ENCODE measurements at places on chromosomes 3 and 15.

DNA sequence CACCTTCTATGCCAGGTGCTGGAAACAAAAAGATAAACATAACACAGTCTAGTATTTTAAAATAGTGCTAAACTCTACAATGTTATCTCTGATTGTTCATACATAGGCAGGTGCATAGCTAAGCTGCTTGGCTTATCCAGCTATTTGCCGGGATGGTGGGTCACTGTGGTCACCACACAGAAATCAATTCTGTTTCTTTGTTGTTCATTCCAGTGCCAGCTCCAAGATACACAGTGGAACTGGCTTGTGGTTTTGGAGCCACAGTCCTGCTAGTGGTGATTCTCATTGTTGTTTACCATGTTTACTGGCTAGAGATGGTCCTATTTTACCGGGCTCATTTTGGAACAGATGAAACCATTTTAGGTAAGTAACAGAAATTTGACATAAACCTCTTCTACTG lies 130.2 kb downstream of the IL1RAP start:
- DNase-seq, result no peak

DNA sequence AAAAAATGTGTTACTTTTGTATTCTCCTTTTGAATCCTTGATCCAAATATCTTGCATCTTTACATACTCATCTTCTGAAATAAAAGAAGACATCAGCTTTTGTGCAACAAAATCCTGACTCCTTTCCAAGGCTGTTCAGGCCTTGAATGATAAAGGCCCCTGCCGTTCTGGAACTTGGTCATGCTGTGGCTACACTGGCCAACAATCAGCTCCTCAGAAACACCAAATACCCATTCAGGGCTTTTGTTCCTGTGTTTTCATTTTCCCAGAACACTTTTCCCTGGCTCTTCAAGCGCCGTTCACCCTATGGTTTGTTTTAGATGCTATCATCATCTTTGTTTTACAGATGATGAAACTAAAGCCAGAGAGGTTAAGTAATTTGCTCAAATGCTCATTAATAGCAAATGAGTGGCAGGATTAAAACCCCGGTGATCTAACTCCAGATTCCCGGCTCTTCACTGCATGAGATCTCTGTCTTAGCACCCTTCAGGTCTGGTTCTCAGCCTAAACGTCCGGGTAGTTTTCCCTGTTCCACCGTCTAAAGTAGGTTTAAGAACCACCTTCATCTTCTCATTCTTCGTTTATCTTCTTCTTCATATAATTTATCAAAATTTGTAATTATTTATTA lies 58.3 kb downstream of the EPHA3 start:
- DNase-seq, result no peak

- DNase-seq, result no peak
These were observed 477.6 kb downstream of the RAP2B start for GRCh38 chr3:153639631-153640030.

GRCh38 chr3:123261666-123262065 lies 59.9 kb downstream of the SEC22A start:
- DNase-seq, result no peak

DNA sequence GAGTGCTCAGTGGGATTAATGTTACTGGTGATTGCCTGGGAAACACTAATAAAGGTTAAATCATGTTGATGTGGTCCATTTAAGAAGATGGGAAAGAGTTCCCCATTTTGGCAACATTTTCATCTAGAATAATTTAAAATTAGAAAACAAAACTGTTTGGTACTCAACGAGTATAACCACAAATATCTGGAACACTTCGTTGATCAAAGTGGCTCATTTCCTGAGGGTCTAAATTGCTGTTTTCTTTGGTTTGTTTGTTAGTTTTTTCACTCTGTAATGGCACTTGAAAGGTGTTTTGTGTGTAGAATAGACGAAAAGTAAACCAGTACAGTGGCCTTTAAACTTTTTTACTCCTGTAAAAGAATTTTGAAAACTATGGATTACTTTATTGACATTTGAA lies 73.9 kb downstream of the BBX start:
- no peak for DNase-seq

DNA sequence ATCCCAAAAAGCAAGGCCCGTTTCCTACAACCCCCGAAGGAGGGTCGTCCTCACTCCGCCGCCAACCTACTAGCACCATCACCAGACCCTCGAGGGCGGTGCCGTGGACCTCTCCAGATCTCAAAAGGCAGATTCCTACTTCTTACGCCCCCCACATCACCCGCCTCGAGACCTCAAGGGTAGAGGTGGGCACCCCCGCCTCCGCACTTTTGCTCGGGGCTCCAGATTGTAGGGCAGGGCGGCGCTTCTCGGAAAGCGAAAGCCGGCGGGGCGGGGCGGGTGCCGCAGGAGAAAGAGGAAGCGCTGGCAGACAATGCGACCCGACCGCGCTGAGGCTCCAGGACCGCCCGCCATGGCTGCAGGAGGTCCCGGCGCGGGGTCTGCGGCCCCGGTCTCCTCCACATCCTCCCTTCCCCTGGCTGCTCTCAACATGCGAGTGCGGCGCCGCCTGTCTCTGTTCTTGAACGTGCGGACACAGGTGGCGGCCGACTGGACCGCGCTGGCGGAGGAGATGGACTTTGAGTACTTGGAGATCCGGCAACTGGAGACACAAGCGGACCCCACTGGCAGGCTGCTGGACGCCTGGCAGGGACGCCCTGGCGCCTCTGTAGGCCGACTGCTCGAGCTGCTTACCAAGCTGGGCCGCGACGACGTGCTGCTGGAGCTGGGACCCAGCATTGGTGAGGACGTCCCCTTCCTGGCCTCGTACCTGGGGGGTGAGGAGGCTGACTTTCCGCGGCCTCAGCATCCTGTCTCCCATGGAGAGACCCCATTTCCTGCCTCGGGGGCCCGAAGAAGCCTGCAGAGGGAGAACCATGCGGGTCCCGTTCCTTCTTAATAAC lies at the start of gene MYD88:
Gene MYD88, plus strand, starts transcription at position 313 of the 842 bp plus-strand sequence. Its CDS starts 40 bp downstream, at position 353.
- peak; percentile 79 for DNase-seq

DNA sequence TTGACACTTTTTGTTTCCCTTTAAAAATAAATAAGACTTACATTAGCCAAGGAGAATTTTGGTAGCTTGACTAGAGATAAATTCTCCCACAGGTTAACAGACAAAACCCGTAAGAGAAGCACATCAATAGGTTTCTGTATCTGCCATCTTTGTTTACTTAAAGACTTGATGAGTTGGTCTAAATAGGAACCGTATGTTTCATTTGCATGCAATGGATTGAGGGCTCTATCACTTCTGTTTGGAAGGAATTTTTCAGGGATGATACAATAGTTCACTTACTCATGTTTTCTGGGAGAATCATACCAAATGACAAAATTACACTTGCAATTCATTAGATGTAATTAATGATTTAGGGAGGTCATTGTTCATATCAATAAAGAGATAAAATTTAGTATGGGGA lies 631.5 kb upstream of the NR2F2 start:
- no peak for DNase-seq

DNA sequence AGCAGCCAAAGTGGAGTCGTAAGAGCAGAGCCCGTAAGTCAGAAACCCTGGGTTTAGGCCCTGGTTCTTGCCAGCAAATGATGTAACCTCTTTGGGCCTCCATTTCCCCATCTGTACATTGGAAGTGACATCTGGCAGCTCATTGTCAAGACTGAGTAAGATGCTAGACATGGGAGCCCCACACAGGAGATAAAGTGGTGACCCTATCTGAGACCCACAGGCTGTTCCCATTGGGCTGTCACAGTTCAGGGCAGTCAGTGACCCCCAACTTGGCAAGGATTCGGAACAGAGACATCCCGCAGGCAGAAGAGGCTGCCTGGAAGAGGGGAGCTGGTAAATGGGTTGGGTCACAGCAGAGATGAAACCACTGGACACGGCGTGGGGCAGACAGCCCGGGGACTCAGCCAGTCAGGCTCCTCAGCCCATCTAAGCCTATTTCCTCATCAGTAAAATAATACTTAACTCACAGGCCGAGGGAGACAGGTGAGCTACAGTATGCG lies 1.8 kb downstream of the CLN6 start:
- DNase-seq, result no peak

DNA sequence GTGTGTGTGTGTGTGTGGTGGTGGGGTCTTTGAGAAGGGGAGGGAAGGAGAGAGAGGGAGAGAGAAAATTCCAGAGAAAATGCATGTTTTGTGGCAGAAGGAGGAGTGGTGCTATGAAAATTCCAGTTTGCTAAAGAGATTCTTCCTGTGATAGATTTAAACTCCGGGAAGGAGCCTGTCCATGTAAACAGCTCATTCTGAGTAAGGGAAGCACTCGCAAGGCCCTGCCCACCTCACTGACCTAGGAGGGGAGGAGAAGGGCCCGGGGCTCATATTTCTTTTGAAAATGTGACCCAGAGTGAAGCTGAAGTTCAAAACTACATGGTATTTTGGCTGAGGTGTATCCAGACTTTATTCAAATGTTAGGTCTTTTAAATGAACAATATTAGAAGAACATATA lies 41.3 kb downstream of the ADAMTSL3 start:
- no peak for DNase-seq

- DNase-seq, result no peak
These were observed 378.5 kb downstream of the DIPK2A start for GRCh38 chr3:144350125-144350524.

- no peak for DNase-seq
These were observed 95.7 kb upstream of the AGTR1 start for GRCh38 chr3:148601766-148602685.

DNA sequence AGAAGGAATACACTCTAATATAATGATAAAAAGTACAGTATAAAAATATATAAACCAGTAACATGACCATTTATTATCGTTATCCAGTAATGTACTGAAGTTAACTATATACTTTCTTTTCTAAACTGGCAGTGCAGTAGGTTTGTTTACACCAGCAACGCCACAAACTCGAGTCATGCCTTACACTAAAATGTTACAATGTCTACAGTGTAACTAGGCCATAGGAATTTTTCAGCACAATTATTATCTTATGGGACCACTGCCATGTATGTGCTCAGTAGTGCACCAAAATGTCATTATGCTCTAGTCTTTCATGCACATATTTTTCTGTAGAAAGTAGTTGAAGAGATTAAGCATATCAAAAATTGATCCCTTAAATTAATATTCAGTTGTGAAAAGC lies 609.8 kb upstream of the BCHE start:
- DNase-seq, result no peak

DNA sequence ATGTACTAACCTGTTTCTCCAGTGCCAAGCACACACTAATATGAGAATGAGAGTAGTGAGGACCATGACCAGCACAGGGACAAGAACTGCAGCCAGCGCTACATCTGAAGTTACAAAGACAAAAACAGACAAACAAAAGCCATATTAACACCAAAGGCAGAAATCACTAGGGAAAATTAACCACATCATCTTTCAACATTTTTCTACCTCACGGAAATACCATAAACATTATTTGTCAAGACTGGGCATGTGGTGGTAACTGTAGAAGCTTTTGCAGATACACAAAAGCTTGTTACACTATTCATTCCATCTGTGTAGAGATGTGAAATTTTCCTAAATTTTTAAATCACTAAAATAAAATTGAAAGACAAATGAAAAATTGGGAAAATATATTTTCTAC lies 44.9 kb downstream of the ST3GAL6 start:
- no peak for DNase-seq

DNA sequence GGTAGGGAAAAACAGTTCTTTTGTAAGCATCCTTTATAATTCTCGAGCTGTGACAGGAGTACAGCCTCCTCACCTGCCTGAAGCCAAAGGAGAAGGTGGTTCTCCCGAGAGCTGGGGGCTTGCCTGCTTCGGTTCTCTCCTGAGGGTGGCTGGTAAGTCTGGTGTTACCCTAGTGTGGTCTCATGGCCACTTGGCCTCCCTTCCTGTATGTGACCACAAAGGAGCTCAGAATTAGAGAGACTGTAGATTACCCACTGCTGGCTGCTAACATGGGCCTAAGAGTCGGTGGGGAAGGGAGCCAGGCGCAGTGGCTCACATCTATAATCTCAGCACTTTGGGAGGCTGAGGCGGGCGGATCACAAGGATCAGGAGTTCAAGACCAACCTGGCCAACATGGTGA lies 12.6 kb downstream of the PDHB start:
- no peak for DNase-seq

GRCh38 chr15:92808598-92809063 lies 91.5 kb upstream of the CHD2 start:
- no peak for DNase-seq

DNA sequence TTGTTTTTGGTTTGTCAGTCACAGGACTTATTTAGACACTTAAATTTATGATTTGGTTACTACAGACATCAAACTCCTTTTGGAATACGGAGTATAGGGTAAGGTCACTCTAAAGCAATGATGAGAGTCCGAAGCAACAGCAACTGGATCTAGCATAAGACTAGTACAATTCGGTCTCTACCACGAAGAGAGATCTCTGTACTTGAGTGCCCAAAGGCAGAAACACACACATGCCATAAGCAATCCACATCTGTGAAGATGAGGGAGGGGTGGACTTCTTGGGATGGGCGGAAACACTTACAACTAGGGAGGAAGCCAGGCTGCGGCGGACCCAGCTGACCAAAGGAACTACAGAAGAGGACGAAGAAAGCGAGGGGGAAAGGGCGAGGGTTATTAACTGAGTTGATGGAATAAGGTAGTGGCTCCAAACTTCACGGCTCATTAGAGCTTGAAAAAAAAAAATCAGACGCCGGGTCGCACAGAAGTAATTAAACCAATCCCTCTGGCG lies 595 bp downstream of the DPH6 start:
- peak; percentile 10 for DNase-seq

DNA sequence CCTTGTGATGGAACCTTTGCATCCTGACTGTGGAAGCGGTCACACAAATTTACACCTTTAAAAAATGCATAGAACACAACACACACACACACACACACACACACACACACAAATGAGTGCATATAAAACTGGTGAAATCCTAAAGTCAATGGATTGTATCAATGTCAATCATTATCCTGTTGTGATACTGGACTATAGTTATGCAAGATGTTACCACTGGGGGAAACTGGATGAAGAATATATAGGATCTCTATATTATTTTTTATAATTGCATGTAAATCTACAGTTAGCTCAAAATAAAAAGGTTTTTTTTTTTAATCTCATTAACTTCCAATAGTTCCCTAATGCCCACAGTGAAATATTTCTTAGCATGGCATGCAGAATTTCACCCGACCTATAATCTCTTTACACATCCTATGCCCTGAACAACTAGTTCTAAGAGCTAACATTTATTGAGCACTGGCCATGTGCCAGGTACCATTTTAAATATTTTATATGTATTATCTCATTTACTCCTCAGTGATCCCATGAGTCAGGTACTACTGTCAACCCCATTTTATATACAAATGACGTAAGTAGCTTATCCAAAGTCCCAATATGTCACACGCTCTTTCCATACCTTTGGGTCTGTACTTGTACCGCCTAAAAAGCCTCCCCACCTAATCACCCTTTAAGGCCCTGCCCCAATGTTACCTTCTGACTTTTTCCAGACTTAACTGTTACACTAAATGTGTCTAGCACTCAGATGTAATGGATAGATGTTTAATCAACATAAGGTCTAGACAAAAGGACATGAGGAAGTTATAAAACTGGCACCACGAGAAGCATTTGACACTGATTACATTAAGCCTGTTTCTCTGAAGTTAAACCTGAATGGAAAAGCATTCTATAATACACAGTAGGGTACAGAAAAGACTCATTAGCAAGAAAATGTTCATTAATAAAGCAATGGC lies 5.5 kb downstream of the ABCC5 start:
- DNase-seq, result no peak
